Stimulated activated CD4-positive, alpha-beta T cell treated with anti-CD3 and anti-CD28 coated beads, Interleukin-12 subunit alpha, Interleukin-12 subunit beta, amount 100 ng/mL, for 4 hours (primary cell): ENCODE measurements at places on chromosomes 12 and 14.

- DNase-seq: no peak
Observed at GRCh38 chr12:26874501-26875296, 41.7 kb upstream of the ITPR2 start.

DNA sequence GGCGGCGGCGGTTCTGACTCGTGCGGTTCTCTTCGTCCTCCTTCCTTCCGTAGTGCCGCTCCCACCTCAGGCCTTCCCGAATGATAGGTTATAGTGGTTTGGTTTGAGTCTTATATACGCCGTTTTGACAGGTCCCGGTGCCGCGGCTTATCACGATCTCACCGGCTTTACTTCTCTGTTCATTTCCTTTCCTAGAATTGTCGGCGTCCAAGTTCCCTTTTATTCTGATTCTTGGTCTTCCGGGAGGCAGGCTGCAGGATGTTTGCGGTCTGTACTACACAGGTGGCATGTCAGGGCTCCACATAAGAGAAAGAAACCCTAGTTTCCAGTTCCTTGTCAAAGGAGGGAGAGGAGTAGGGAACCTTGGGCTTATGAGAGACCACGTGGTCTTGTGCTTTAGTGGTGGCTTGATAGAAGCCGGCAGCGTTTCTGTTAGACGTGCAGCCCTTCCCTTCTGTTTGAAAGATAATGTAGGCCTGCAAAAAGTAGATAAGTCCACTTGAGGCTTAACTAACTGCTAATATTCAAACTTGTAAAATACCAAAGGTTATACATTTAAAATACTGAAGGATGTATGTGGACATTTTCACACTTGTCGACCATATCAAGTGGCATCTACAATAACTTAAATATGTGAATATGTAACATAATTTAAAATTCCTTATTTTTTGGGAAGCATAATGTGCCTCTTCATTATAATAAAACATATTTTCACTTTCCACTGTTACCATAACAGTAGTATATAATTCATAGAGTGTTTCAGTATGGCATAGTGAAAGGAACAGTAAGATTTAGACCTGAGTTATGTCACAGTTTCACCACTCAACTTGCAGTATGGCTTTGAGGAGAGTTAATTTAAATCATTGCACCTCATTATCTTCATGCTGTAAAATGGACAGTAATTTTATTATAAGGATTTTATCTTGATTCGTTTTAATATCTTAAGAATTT lies 804 bp downstream of the USP15 start:
- peak; percentile 25 for DNase-seq

DNA sequence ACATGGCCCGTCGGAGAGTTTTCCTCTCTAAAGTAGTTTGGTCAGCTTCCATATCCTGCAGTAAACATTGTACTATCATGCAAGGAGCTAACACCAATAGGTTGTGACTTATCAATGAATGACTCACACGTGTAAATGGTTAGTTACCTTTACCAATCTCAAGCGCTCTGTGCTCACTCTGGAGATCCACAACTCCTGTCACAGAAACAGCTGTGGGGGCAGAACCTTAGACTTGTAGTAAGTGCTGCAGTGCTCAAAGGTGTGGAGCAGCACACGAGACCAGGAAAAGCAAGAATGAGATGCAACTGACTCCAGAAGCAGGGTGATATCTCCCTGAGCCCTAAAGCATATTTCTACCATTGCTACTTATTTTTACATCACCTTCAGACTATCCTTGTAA lies 73.7 kb upstream of the KCNJ8 start:
- no peak for DNase-seq

- DNase-seq: no peak
Observed at GRCh38 chr14:85867450-85867849, 337.5 kb downstream of the FLRT2 start.

DNA sequence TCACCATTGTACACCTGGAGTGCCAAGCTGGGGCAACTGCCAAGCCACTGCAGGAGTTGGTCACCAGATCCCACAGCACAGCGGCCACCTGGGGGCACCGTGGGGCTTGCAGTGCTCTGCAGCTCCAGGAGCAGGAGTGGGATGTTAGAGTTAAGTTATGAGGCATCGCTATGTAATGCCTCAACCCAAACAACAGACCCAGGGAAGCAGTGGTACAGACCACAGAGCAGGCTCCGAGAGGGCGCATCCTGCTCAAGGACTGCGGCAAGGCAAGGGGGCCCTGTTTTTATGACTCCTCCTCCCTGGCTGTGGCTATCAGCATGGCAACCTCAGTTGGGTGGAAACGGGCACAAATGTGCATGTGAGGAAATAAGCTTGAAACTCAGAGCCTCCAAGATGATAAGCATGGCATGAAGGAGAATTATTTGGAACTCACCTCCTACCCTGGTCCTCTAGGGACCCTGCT lies 63.1 kb downstream of the ARL6IP4 start:
- peak; percentile 65 for DNase-seq

DNA sequence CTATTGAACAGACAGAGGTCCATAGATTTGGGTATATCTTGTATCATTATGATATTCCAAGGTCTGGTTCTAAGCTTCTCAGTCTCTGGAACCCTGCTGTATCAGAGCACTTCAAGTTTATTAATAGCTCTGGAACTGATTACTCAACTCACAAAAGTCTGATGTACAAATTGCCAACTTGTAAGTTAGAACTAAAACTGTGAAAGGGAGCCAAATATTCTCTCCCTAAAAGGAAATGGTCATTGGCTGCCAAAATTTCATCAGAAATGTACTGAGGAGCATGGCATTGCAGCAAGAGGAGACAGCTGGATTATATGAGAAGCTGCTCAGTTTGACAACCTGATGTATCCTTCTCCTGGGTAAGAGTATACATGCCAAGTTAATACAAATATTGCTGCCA lies 828.8 kb upstream of the SEL1L start:
- DNase-seq: no peak

GRCh38 chr14:62373944-62374343 lies 611.7 kb downstream of the SNAPC1 start:
- DNase-seq: no peak

DNA sequence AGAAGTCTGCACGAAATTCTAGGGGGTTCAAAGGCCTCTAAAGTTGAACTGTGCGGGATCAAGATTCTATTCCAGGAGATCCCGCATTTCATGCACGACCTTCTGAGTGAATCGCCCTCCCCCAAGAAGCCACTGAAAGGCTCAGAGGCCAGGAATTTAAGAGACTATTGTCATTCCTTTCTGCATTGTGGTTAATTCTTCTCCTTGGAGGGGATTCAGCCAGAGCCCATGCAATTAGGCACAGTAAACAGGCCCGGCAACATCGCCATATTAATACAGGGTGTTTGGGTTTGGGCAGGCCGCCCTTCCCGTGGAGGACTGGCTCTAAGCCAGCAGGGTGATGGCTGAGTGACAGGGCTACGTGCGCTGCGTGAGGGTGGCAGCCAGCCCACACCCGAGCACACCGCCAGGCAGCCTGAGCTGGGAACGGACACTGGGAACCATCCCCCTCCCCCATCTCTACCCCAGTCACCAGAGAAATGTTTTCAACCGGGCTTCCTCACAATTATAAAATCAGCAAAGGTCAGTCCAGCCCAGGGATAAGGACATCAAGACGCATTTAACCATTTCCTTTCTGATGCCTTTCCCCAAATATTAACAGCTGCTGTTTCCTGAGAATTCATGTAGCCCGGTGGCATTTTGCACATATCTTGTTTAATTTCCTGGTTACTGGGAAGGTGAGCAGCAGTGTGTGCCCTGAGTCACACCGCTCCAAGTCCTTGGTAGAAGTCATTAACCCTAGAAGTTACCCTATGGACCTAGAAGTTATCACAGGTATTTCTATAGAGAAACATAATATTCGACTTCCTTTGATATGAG lies 12.5 kb downstream of the EGLN3 start:
- DNase-seq: no peak

DNA sequence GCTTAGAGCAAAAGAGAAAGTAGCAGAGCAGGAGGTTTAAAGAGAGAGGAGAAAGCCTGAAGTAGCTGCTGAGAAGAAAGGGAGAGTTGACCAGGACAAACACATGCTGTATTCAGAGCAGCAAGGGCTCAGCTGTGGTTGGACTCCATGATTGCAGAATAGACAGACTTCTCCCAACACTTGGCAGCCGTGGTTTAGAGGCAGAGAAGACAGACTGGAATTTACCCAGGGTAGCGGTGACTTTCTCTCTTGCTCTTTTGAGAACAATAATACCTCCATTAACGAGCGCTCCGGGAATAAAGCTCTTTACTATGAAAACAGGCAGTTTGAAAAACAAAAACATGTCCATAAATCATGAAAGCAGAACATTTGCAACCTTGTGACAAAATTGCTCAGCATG lies 21.4 kb upstream of the IGF1 start:
- DNase-seq: no peak

GRCh38 chr14:50524731-50525515 lies 7.4 kb downstream of the MAP4K5 start:
- no peak for DNase-seq

DNA sequence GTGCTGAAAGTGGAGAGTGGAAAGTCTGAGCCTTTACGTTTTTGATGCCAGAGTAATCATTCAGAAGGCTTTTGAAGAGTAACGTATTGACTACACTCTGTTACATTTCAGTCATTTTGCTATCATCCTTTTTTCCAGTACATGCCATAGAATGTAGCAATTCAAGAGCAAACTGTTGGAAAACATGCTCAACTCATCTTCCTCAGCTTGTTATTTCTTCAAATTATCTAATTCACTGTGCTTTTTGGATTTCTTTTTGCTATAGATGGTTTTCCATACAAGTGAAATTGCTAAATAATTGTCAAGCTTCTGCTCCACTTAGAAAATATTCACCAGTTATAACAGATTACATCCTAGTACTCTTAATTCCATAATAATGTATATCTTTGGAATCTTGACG lies 129.9 kb upstream of the CLEC14A start:
- no peak for DNase-seq

GRCh38 chr14:100199240-100199860 lies 39.6 kb upstream of the YY1 start:
- DNase-seq: no peak

DNA sequence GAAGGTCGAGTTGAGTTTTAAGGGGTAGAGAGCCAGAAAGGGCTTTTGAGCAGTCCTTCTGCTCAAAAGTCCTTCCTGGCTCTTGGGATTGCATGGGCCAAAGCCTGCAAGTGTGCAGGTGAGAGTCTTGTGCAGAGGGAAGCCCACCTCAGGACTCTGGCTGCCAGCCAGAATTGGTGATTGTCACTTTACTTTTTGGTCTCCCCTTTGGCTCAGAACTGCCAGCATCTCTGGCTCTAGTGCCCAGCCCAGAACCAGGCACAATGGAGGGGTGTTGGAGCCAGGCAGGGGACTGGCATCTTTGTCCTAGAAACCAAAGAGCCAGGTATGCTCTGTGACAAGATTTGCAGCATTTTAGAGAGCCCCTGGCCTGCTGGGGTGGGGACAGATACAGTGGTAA lies 23.5 kb downstream of the FAM222A start:
- DNase-seq: no peak

DNA sequence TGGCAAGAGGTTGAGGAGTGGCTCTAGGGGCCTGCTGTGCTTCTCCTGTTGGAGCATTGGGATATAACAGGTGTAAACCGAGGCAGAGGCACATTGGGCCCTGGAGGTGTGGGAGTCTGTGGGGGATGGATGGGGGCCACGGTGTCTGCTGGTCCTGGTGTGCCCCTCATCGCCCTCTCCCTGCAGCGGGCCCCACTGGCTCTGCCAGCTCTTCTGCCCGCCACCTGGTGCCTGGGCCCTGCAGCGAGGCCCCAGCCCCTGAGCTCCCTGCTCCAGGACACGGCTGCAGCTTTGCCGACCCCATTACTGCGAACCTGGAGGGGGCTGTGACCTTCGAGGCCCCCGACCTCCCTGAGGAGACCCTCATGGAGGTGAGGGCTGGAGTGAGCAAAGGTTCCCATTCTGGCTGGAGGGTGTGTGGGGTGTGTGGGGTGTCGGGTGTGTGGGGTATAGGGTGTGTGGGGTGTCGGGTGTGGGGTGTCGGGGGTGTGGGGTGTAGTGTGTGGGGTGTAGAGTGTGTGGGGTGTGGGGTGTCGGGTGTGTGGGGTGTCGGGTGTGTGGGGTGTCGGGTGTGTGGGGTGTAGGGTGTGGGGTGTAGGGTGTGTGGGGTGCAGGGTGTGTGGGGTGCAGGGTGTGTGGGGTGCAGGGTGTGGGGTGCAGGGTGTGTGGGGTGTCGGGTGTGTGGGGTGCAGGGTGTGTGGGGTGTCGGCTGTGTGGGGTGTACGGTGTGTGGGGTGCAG lies 10.6 kb upstream of the PUS1 start:
- no peak for DNase-seq

DNA sequence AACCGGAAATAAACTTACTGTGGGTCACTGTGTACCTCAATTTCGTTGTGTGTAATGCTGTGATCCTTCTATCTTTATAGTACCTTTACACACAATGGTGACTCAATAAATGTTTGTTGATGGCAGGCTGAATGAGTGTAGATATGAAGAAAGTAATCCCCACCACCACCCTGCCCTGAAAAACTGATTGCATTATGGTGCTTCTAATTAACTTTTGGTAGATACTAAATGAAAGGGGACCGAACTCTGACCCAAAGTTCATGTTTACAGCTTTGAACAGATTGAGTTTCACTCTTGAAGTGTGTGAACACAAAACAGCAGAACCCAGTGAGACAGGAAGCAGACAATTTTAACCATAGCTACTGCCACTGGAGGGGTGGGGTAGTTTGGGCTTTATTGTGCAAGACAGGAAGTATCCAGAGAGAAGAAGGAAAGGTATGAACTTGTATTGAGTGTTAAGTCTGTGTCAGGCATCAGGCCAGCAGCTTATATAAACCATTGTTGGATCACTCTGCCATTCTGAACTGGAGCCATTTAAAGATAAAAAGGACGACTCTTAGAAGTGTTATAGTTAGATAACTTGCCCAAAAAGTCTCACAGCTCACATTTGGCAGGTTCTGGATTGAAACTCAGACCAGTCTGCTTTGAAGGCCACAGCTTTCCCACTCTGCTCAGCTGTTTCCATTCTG lies 197.0 kb upstream of the AMIGO2 start:
- no peak for DNase-seq

GRCh38 chr14:88588081-88588480 lies 25.2 kb downstream of the ZC3H14 start:
- DNase-seq: no peak

DNA sequence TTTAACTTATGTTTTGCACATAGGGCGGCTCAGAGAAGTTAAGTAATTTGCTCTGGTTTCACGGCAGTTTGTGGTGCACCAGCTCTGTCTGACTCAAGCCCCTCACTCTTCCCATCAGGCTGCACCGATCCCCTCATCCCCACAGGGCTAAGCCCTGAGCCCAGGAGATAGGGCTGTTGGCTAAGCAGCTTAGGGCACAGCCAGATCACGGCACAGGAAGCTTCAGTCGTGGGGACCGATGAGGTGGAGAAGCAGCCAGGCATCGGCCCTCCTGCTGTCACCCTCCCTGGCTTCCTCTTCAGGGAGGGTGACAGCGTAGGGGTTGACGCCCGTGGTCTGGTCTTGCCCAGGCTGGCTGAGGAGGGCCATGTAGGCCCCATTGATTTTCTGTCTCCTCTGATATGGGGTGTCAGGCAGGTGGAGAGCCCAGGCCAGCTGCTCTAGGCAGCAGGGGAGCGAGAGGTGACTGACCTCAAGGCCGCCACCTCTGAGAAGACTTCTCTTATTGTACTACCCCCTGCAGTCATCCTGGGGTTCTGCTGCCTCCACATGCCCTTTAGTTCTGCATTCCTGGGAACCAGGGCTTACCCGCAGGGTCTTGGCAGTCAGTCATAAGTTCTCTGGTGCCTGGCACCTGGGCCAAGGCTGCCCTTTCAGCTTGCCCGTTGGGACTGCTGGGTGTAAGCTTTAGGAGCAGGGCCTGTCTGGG lies 166.4 kb downstream of the TSPAN9 start:
- no peak for DNase-seq

GRCh38 chr12:54489857-54490256 lies 7.7 kb upstream of the NCKAP1L start:
- no peak for DNase-seq

GRCh38 chr14:29062466-29062865 lies 295.9 kb downstream of the FOXG1 start:
- DNase-seq: no peak

GRCh38 chr12:131598717-131599116 lies 112.2 kb upstream of the SFSWAP start:
- DNase-seq: no peak
